ENCODE measurements at places on chromosomes 12 and 14.
A peak's percentile ranks its signal among the peaks of the same experiment; 100 is the strongest.

DNA sequence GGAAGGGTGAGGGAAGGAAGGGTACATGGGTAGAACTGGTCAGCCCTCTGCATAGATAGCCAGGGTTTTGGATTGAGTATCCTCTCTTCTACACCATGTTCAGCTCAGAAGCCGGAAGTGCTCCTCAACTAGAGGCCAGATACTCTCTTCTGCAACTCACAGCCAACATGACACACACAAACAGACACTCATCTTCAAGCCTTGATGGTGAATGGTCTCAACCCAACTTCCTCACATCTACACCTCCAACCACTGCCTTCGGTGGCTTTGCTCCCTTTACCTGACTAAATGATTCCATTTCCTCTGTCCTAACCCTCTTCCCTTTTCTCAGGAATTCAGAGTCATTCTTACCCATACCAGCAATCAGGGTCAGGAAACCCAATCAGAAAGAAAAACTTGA, 7.6 kb upstream of the FKBP11 start:
- DNase-seq, result peak; percentile 6

DNA sequence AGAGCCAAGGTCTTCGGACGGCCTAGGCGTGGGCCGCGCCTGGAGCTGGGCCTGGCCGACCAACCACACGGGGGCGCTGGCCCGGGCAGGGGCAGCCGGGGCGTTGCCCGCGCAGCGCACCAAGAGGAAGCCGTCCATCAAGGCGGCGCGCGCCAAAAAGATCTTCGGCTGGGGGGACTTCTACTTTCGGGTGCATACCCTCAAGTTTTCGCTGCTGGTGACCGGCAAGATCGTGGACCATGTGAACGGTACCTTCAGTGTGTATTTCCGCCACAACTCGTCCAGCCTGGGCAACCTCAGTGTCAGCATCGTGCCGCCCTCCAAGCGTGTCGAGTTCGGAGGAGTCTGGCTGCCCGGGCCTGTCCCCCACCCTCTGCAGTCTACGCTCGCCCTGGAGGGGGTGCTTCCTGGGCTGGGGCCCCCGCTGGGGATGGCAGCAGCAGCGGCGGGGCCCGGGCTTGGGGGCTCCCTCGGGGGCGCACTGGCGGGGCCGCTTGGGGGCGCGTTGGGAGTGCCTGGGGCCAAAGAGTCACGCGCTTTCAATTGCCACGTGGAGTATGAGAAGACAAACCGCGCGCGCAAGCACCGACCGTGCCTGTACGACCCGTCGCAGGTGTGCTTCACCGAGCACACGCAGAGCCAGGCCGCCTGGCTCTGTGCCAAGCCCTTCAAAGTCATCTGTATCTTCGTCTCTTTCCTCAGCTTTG, 4.4 kb upstream of the SHMT2 start:
- peak; percentile 61 for DNase-seq

DNA sequence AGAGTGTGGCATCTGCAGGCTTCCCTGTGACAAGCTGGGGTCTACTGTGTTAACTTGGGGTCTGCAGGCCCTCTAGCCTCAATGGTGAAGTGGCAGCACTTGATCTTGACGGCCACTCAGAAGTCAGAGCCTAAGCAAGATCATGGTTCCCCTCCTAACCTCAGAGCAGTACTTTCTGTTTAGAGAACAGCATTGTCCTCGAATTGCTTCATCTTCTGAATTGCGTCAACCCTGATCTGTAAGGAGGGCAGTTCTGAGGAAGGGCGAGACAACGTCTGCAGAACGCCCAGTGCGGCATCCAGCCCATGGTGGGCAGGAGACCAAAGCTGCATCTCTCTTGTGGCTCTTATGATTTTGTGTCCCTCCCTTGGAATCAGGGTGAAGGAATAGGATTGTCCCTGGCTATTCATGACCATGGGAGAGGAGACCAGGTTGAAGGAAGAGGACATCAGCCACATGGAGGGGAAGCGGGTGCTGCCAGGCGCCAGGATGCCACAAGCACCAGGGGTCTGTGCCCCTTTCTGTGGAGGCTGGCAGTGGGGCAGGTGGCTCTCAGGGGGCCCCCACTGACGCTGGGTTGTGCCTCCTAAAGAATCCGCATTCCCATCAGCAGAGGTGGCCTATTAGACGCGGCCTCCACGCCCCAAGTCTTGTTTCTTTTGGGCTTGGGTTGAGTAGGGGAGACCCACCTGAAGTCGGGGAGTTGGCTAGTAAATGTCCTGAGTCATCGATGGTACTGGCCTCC, 2.2 kb downstream of the SERPINA9 start:
- DNase-seq, result no peak

GRCh38 chr12:25698772-25699171, 145.7 kb upstream of the LMNTD1 start:
- DNase-seq, result no peak

DNA sequence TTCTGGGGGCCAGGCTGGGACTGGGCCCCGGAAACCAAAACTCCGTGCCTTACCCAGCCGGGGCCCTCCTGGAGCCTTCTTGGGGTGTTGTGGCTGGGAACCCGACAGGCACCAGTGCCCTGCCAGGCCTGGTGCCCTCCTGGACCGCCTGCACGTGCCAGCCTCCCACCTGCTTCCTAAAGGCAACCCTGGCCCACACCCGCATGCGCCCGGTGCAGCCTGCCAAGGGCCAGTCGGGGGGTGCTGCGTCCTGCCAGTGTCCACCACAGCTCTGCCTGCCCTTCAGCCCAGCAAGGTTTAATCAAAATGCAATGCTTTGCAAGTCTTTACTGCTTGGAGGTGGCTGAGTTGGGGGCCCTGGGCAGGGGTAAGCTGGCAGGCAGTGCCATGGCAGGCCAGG, 5.2 kb upstream of the ADSS1 start:
- DNase-seq, result no peak

GRCh38 chr14:71196921-71197320, 289.7 kb downstream of the PCNX1 start:
- DNase-seq, result no peak

DNA sequence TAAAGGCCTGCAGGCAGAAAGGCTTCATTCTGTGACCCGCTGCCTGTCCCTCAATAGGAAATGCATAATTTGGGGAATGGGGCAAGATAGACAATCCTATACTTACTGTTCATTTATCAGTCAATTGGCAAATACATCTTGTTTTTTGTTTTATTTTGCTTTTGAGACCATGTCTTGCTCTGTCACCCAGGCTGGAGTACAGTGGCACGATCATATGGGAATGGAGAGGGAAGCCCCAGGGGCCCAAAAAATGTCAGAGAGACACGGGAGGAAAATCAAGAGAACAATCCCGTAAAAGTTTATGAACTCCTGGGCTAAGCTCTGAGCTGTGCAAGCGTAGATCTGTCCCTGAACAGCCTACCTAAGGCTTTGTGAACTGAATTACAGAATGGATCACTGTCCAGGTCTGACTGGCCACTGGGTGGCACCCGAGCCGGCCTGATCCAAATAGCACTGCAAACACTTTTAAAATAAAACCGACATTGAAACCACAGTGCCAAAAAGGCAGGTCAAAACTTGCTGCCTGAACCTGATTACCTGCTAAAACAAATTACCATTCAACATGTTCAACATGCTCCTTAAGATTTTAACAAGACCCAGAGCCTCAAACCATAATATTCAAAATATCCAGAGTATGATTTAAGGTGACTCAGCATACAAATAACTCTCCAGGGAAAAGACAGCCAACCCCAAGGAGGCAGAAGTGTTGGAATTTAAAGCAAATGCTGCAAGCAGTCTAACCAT, 11.8 kb downstream of the COPS7A start:
- peak; percentile 38 for DNase-seq

DNA sequence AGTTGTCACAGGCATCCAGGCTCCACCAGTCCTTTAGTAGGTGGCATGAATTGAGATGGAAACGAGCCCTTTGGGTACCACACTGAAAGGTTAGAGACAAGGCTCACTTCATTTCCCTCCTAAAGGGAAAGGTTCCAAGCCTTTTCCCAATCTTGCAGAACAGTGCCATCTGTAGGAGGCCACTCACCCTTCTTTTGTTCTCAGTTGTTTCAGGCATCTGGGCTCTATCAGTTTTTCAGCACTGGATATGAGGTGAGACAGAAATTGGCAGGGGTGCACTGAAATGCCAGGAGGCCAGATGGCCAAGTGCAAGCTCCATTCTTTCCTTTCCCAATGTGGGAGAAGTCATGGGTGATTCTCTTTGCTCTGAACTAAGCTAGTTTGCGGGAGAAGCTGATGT, 15.2 kb downstream of the FBXO33 start:
- no peak for DNase-seq

DNA sequence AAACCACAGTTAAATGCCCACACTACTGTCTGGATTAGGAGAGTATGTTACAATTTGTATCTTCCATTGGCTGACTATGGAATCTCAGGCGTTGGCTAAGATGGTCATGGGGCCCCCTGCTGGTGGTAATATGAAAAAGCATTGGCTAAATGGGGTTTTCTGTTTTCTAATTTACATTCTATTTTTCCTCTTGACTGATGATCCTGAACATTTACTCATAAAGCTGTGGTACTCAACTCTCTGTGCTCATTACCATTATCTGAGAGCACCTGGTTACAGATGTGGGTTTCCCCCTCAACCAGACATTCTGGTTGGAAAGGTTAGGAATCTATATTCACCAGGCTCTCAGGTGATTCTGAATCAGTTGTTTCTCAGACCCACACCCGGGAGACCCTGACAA, 64.8 kb downstream of the WSCD2 start:
- DNase-seq, result peak; percentile 4

DNA sequence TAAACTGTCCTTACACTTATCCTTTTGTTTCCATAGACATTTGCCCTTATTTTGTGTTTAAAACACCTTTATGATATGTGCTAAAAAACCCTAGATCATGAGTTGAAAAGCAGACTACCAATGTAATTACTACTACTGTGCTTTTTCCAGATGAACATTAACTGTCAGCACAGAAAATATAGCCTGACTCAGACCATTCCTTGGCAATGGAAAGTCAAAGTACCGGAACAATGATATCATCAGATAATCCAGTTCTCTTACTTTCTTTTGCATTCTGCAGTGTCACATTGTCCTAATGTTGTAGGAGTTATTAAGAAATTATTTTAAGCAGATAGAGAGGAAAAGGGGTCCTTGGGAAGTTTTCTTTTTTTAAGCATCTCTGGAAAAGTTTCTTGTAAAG, 1189.0 kb upstream of the FLRT2 start:
- DNase-seq, result no peak

- DNase-seq, result no peak
Observed at GRCh38 chr12:10408842-10409241, 715 bp downstream of the KLRC4 start.

DNA sequence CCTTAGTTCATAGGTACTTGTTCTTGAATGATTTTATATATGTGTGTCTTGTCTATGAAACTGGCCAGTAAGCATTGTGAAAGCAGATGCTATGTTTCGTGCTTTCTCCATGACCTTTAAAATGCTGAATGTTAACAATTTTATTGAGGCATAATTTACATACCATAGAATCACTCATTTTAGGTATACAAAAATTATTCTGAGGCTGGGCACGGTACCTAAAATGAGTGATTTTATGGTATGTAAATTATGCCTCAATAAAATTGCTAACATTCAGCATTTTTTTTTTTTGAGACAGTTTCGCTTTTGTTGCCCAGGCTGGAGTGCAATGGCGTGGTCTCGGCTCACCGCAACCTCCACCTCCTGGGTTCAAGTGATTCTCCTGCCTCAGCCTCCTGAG, 6.8 kb downstream of the ESYT1 start:
- no peak for DNase-seq

DNA sequence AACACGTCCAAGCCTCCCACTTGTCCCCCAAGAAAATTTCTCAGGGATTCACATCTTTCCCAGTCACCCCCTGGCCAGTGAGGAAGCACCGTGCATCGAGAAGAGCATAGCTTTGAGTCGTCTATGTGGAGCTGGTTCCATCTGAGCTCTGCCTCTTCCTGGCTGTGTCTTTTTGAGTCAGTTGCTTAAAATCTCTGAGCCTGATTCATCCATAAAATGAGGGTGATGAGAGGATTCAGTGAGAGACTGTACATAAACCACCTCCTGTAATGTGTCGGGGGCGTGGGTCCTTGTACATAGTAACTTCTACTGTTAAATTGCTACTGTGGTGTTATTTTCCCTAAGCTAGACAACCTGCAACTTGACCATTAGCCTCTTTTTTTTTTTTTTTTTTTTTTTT, 13.8 kb downstream of the CD9 start:
- no peak for DNase-seq

GRCh38 chr12:42213954-42214426, 24.1 kb downstream of the YAF2 start:
- DNase-seq, result no peak

- no peak for DNase-seq
Observed at GRCh38 chr14:72129291-72129690, 197.1 kb downstream of the RGS6 start.

DNA sequence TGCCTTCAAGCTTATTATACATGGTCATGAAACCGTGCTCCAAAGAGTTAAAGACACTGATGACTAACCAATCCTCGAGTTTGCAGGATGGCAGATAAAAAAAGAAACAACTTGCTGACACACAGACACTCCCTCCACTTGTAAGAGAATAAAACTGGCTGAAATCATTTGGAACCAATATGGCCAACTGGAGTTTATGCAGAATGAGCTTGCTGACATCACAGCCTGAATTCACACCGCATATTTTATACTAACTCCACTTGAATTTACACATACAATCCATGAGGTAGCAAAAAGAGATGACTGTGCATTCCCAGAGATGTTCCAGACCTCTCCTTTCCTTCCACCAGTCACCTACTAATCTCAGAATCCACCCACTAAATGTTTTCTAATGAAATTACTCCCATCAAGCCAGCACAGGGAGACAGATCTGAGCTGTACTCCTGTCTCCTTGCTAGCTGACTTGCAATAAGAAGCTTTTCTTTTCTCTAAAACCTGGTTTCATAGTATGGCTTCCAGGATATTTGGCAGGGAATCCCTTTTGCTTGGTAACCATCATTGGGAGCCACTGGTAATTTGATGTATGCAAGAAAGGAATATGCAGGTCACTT, 15.8 kb upstream of the PTPRR start:
- no peak for DNase-seq

GRCh38 chr12:64009321-64010068, 165.0 kb downstream of the SRGAP1 start:
- DNase-seq, result no peak

DNA sequence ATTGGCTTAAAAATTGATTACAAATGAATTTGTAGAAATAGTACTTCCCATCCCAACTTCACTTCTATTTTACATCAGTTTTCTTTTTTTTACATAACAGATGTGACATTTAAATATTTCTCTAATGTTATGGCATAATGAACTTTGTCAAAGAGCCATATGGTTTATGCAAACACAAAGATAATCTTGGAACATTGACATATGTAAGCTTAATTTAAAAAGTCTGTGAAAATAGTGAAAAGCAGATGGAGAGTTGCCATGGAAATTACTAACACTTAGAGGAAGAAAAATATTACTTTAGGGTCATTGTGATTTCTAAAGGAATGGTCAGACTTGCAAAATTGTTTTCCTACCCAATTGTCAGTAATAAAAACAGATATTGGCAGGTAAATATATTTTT, 232.4 kb downstream of the AEBP2 start:
- DNase-seq, result no peak
